ENCODE measurements at places on chromosomes 5 and 9.

- DNase-seq: peak; percentile 34
Observed at GRCh38 chr5:167861129-167861927, 430.1 kb upstream of the WWC1 start.

- DNase-seq: no peak
Observed at GRCh38 chr9:134593286-134594077, 48.1 kb upstream of the COL5A1 start.

GRCh38 chr5:148384380-148384737, 601 bp downstream of the FBXO38 start:
- DNase-seq: no peak

DNA sequence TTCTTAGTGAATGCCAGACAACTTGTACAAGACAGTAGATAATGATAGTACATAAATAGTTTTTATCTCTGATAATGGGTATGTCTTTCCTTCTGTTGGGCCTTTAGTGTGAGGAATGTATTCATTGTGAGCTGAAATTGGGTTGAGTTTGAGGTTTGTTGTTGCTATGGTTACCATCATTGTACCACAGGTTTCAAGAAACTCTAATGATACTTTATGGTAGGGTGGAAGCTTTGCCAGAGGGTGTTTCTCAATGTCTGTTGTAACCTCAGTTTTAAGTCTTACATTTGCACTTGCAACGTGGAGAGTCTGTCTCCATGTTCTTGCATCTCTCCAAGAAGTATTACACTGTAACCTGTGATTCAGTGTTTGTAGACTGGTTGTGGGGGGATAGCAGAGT, 1550.1 kb downstream of the MAT2B start:
- no peak for DNase-seq

DNA sequence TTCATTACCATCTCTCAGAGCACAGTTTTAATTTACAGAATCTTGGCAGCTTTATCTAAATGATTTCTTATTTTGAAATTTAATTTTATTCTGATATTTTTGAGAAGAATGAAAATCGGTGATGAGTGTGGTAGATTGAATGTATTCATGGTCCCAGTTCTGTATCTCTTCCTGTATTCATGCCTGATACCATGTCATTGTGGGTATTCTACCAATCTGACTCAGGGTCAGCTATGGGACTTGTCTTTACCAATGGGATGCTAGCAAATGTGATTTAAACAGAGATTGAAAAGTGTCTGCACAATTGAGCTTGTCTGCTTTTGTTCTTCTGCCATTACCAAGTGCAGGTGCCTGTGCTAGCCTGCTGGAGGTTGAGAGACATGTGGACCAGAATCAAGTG, 17.8 kb upstream of the ZNF618 start:
- no peak for DNase-seq

DNA sequence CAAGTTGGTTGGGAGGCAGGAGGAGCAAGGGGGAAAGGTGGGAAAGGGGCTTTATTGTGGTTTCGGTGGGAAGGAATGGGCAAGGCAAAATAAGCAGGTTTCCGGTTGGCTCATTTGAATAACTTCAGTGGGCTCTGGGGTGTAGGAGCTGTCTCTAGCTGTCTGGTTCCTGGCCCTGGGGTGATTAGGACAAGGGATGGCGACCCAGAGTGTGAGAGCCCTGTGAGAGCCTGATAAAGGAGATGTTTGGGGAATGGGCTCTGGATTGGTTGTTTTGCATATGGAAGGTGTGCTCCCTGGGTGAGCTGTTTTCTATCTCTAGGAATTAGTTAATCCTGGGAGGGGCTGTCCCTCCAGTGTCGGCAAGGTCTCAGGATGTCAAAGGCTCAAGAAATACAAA, 15.4 kb downstream of the ANKRD34B start:
- DNase-seq: no peak

DNA sequence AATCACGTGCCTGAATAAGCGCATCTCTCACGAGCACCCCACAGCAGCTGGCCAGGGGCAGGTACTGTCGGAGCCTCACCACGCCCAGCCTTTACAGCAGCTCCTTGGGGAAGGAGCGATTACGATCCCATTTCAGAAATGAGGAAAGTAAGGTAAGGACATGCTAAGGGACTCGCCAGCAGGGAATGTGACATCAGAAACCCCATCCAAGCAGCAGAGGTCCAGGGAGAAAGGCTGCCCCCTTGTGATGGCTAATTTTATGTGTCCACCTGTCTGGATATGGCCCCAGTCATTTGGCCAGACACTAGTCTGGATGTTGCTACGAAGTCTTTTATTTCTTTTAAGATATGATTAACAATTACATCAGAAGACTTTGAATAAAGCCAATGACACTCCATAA, 77.3 kb downstream of the UBE2QL1 start:
- DNase-seq: peak; percentile 79

- DNase-seq: peak; percentile 92
Observed at GRCh38 chr5:50440651-50441492, at the start of gene EMB. TSS of gene EMB (minus strand) at chr5:50441288. CDS start at chr5:50441151, 137 bp downstream.

DNA sequence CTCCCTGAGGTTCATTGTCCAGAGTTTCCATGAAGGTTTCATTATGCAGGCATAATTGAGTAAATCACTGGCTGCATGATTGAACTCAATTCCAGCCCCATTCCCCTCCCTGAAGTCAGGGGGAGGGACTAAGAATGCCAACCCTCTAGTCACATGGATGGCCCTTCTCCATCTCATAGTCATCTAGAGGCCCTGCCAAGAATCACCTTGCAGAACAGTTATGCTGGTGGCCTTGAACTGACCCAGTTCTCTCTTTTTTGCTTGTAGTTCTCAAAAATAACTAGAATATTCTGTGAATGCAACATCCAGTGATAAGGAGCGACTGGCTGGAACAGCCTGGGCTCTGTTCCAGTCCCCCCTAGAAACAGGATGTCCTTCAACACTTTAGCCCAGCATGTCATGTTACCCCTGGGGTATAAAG, 31.7 kb downstream of the SLC35A4 start:
- no peak for DNase-seq

- peak; percentile 32 for DNase-seq
Observed at GRCh38 chr5:142293486-142293885, 31.3 kb downstream of the SPRY4 start.

DNA sequence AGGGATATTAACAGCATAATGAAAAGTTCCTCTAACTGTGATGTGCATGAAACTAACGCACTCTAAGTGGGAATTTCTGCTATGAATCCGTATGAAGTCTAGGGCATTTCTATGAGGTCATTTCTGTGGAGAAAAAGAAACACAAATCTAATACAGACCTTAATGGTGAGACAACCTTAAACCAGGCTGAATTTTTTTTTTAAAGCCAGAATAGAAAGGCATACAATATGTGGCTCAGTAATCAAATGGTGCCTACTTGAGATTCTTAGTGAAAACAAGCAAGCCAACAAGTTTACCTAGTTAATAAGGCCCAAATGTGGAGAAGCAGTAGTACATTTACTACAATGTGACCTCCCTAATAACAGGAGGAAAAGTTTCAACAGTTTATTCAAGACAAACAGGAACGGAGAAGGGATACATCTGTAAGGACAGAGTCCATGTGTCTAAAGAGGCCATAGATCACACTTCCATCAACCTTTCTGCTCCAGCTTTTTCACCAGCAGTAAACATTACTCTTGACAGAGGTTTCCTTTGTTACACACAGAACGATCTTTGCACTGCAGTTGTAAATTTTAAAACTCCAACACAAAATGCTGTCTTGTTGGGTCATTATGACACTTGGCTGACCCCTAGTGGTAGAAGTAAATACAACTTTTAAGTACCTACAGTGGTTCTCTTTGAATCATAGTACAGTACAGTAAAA, 26.2 kb downstream of the CARNMT1 start:
- peak; percentile 31 for DNase-seq

DNA sequence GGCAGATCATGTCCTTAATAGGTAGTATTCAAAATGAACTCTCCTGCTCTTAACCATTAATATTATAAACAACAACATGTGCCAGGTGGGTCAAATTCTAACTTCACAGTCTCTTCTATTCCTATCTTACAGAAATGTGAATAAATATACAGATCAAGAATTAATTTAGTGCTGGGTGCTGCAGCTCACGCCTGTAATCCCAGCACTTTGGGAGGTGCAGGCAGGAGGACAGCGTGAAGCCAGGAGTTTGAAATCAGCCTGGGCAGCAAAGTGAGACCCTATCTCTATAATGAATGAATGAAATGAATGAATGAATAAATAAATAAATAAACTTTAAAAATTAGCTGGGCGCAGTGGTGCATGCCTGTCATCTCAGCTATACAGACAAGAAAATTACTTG, 34.1 kb downstream of the PTCH1 start:
- DNase-seq: no peak

- no peak for DNase-seq
Observed at GRCh38 chr5:135894276-135894675, 1.4 kb downstream of the IL9 start.

DNA sequence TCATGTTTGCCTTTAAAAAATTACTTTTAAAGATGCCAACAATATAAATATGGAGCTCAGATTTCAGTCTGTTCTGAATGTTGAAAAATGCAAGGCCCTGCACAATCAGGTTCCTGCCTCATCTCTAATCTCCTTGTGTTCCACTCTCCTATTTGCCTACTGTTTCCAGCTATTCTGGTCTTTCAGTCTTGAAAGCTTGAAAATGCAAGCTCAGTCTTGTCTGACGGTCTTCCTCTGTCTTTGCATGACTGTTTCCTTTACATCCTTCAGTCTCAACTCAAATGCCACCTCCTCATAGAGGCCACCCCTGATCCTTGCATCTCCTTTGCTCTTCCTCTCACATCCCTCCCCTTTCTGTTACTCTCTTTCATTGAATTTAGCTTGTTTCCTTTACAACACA, 354.9 kb downstream of the KIF4B start:
- DNase-seq: no peak

DNA sequence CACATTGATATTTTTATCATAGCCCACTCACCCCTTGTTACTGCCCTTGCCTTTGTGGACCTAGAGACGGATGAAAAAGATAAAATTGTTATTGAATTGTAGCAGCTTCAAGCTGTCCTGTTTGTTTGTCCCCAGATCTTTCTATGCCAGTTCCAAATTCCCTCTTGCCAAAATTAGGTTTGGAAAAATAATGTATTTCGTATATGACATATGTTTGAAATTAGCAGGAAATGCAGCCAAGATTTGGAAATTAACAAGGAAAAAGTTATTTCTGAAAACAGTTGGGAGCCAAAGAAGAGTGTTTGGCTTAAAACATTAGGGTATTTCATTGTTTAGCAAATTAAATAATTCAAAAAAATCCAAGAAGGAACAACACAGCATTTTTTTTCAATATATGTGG, 33.5 kb downstream of the SPATA31D1 start:
- DNase-seq: no peak

DNA sequence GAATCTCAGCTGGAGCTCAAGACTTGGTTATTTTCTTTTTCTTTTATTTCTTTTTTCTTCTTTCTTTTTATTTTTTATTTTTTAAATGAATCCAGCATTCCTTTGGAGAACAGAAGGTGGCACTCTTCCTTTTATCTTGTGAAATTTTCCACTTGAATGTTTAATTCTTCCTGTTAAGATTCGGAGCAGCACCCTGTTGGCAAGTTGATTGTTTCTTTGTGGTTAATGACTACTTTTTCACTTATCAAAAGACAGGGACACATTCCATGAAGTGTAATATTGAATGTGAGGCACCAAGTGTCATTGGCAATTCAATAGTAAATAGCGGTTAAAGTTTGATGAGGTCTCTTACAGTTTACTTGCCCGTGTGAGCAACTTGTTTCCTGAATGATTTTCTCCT, 240.5 kb upstream of the CHD1 start:
- no peak for DNase-seq

- no peak for DNase-seq
Observed at GRCh38 chr9:19876569-19877316, 87.9 kb upstream of the SLC24A2 start.

GRCh38 chr9:132370592-132370991, 15.8 kb upstream of the SETX start:
- no peak for DNase-seq

DNA sequence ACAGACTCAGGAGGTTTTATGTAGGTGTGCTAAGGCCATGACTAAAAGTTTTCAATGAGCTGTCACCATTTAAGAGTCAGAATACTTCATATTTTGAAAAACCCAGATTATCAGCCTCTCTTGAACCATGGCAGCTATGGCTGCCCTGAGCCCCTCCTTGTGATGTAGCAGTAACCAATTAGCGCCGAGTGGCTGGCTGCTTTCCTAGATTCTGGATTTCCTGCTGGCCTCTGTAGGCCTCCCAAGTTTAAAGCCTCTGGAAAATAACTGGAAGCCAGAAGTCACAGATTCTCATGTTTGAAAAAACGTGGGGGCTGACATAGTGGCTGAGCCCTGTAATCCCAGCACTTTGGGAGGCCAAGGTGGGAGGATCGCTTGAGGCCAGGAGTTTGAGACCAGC, 25.5 kb downstream of the DAB2IP start:
- no peak for DNase-seq

GRCh38 chr5:138110266-138110963, 26.6 kb downstream of the WNT8A start:
- no peak for DNase-seq

DNA sequence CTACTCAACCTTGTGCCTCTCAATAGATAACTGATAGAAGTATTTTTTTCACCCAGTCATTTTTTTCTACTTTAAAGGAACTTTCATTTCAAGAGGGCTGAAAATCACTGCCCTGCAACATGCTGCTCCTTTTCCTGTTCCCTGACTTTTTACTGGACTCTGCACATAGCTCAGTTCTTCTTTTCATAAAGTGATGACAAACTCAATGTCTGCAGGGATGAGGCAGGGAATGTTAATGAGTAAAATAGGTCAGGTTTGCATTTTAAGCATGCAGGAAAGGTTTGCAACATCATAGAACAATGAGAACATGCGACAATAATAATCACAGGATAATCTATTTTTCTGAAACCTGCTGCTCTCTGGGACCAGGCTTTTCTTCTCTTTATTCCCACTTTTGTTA, 172.2 kb upstream of the SGCD start:
- DNase-seq: no peak

DNA sequence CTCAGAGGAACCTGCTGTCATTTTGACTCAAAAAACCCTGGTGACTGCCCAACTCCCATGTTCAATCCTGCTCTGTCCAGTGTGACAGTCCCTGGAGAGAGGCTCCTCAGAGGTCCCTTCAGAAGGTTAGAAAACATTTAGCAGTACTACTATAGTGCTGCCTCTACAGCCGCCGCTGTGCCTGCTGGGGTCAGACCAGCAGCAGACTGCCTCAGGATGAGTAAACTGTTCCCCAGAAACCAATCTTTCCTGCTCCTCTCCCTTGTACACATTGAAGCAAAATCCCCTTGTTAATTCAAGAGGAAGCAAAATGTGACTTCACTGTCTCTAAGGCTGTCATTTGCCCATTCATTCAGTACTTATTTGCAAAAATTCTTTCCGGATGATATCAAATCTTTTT, 94.8 kb upstream of the SMARCA2 start:
- DNase-seq: no peak

GRCh38 chr5:119342406-119342805, 13.4 kb upstream of the TNFAIP8 start:
- no peak for DNase-seq
